NCI-H774 (cell line): ENCODE measurements at places on chromosomes 4 and X.
A peak's percentile ranks its signal among the peaks of the same experiment; 100 is the strongest.

DNA sequence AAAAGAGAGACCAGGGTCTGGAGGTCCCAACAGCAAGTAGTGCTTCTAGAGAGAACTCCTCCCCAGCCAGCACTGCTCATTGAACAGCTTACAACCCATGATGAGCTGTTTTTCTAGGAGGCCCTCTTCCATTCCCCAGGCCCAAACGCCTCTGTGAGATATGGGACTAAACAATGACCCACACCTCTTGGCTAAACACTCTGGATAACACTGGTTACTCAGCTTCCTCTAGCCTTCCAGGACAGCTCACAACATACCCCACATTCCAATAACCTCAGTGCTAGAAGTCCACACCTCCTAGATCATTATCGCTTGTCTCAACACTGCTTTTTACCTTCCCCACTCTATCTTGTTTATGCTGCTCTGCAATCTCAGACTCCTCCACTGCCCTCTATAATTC is 35.4 kb upstream of the PGRMC2 start:
- DNase-seq, result no peak

DNA sequence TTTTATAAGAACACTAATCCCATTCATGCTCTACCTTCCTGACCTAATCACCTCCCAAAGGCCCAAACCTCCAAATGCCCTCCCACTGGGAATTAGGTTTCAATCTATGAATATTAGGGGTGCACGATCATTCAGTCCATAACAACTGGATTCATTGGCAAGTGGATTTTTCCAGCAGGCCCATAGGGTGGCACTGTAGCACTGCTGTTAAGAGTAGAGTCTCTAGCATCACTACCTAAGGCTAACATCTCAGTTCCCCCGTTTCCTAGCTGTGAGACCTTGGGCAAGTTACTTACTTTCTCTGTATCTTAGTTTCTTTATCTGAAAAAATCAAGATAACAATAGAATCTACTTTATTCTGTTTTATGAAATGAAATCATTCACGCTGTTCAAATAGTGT is 315.8 kb downstream of the STIM2 start:
- peak; percentile 69 for DNase-seq

DNA sequence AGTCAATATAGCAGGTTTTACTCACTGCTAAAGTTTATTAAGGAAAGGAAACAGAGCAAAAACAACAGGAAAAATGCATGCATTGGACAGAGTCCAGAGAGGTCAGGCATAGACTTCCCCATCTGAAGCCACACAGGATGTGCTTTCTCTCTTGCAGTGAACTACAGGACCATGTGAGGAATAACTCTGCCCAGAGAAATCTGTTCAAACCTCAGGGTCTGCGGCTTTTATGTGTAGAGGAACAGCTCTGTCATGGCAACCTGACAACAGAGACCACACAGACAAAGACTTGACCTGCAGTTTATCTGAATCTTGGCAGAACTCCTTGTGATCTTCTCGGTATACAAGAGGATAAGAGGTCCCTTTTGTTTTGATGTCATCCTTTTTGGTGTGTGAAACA is 46.3 kb upstream of the LONRF3 start:
- no peak for DNase-seq

DNA sequence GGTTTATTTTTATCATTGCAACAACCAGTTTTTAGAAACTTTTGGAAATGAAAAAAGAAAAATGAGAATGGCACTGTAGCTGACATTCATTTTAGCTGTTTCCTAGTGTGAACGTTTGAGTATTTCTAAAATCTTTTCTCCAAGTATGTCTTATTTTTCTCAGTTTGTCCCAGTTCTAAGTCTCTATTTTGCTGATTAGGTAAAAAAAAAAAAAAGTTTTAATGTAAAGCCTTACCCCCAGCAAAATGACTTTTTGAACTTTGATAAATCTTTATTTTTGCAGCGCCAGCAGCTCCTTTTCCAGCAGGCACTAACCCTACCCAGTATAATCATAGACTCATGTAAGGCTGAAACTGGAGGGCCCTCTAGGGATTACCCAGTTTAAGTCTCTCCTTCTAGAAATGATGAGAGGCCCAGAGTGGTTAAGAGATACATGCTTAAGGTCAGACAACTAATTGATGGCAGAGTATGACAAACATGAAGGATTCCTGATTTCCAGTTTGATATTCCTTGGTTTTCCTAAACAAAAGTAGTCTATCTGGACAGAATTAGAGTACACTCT is 84.3 kb upstream of the SLC4A4 start:
- DNase-seq, result no peak

- DNase-seq, result no peak
Observed at GRCh38 chr4:78520808-78521226, 30.8 kb upstream of the ANXA3 start.

GRCh38 chr4:87018753-87019152 is 83.9 kb downstream of the AFF1 start:
- no peak for DNase-seq

DNA sequence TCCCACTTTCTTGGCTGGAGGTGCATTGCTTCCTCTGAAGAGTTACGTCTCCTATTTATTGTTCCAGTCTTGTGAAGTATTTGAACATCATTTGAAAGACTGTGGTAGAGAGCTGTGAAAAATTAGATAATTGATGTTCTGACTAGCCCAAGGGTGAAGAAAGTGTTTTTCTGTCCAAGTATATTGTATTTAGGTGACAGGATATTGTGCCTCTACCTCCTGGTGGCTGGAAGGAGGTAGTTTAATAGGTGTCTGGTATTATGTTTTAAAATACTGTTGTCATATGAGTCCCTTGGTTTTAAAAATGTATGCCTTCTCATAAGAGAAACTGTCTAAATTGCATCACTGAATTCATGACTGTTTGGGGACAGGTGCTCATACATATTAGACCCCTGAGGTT is 226.0 kb downstream of the SPRY1 start:
- DNase-seq, result no peak

GRCh38 chr4:184389978-184390900 is 84.1 kb downstream of the IRF2 start:
- no peak for DNase-seq

- no peak for DNase-seq
Observed at GRCh38 chr4:65954416-65954815, 284.1 kb upstream of the EPHA5 start.

DNA sequence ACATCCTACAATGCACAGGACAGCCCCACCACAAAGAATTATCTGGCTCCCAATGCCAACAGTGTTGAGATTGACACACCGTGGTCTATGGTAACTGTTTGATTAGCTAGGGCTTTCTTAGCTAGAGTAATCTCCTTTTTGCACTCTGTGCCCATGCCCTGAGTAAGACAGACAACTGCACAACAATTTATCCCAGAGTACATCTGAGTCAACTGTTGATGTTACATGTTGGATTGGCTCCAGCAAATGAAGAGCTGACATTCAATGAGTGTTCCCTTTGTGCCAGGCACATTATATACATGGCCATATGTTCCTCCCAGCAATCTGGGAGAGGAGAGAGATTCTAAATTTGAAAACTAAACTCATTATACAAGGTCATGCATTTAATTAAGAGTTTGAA is 3.9 kb upstream of the FAM9C start:
- no peak for DNase-seq

DNA sequence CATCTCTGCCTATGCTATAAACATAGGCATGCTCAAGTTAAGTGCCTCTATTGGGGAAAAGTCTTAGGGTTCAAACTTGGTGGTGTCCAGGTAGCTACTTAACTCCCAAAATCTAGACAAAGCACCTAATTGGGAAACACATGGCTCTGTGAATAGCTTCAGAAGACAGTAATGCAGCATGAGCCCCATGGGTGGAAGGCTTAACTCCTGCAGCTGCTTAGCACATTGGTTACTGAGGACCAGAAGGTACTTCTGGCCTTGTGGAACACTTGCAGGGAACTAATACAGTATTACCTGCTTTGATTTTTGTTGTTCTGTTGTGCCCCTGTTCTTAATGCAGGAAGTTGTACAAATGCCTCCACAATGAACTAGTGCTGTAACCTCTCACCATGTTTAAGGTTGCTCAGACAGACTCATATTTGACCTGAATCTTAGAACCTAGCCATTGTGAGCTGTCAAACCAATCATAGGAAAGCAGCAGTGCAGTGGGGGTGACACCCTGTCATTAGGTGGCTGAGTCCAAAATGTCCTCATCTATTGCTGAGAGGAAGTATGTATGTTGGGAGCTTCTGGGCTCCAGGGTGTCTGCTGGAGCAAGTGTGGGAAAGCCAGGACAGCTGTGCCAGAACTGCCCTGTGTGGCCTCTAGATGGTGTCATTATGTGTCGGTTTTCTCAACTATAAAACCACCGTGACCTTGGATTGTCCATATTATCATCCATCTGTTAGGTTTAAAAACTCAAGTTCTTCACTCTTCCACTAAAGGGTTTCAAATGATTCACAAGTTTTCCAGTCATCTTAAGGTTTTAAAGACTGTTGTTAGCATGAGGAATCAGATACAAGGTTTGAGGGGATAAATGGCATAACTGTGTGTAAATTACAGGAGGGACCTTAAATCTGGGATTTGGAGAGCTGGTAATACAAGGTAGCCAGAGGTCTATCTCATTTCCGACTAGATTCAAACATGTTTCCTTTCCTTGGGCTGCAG is 69.9 kb upstream of the WDR1 start:
- DNase-seq, result no peak
